Iris pigment epithelial cell (primary cell): ENCODE measurements at places on chromosomes 6 and 20.

DNA sequence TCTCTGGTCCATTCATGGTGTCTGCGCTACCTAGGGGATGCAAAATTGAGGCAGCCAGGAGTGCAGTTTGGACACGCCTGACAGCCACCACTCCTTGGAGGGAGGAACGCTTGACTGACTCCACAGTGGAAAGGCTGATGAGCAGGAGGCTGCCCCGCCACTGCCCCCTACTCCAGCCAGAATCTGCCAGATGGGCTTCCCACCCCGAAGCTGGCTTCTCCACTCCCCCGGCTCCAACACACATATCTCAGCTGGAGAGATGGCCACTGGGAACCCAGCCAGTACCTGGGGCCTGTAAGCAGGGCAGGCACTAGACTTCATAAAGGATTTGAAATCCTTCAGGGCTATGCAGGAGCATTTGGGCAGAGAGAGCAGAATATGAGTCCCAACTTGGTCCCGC, 51.4 kb upstream of the BLCAP start:
- no peak for DNase-seq

DNA sequence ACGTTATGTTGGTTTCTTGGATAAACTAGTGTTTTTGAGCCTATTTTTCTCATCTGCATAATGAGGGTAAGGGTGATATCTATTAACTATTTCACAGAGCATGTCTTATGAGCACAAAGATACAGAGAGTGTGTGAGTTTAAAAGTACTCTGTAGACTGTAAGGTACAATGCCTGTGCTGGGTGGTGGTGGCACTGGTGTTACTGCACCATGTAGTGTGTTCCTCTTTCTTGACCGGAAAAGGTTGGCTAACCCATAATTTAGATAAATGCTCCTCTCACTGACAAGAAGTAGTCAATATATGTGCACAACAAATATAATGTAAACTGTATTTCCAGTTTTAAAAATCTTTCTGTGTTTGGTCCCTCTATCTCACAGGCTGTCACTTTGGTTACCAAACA, 116.2 kb upstream of the MMS22L start:
- DNase-seq, result no peak

- no peak for DNase-seq
These were observed 17.8 kb downstream of the PTPRT start for GRCh38 chr20:43171930-43172329.

DNA sequence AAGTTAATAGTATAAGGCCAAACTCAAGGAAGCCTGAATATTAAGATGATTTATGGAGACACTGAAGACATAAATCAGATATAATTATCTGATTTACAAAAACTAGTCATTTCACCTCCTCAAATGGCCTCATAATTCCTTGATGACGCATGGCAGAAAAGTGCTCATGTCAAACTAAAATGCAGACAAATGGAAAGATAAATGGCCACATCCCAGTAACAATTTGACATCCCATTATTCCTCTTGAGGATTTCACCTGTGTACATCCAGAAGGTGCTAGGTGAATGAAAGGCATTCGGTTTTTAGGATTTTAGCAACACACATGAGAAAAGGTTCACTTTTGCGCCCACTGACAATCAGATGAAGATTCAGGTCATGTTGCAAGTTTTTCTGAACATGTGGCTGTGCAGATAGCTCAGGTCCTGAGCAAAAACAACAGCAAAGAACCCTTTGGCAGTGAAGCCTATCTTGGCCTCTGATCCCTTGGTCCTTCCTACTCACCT, 24.2 kb downstream of the SGK1 start:
- no peak for DNase-seq

DNA sequence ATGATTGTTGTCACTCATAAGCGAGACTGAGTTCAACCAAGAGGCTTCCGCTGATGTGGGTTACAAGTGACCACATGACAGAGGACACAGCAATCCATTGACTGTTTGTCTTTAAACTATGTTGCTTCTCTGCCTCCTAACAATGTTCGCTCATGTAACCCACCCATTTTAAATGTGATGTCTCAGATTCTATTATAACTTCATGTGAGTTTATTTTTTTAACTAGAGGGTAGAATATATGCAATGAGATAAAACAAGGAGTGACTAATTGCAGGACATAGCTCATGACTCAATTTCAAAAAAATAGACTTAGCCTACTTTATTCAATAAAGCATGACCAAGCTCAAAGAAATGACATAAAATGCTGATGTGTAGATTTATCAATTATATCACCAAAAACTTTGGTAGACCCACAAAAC, 119.2 kb upstream of the SASH1 start:
- peak; percentile 66 for DNase-seq

DNA sequence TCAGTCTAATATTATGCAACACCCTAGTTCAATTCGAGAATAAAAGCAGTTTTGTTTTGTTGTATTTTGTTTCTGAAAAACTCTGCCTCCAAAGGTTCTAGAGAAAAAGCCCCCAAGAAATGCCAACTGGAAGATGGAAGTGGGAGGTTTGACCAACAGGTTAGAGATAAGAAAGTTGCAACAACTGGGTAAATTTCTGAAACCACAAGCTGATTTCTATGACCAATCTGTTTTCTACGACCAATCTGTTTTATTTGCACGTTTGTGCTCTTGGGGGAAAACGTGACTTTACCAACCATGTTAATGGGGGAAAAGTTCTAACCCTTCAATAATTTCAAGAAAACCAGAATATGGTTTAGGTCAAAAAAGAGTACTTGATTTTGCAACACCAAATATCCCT, 173.2 kb downstream of the PDE7B start:
- no peak for DNase-seq

- peak; percentile 90 for DNase-seq
These were observed at the start of gene DEF6 for GRCh38 chr6:35297601-35298481. TSS of gene DEF6 (plus strand) at chr6:35297818. CDS start at chr6:35297857, 39 bp downstream.

DNA sequence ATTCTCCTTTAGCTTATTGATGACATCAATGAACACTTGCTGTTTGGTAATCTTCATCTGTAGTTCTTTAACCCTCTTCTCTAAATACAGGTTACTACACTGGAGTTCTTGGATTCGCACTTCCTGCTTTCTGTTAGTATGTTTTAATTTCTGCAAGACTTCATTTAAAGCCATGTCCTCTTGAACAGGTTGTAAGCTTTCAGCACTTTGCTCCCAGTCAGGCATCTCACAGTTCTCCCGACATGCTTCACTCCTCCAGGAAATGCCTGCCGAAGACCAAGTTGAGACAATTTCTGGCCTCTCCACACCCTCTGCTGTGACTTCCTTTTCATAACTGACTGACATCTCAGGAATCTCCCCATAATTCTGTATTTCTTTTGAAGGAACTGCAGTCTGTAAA, 15.8 kb downstream of the CAGE1 start:
- peak; percentile 12 for DNase-seq

GRCh38 chr6:18416341-18416679, 29.2 kb downstream of the RNF144B start:
- DNase-seq, result no peak

DNA sequence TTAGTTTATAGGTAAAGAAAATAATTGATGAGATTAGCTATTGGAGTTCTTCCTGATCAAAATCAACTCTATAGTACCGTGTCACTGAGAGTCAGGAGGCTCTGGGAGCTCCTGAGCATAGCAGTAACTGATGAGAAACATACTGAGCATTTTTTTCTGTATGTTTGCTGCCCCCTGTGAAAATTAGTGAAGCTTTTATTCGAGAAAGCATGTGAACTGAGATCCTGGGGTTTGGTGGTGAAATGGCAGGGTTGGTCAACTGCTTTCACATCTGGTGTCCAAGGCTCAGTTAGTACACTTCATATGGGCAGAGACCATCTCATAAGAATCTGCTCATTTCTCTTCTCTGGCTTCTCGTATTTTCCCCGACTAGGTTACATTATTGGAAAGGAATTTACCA, 4.1 kb upstream of the ABT1 start:
- no peak for DNase-seq

DNA sequence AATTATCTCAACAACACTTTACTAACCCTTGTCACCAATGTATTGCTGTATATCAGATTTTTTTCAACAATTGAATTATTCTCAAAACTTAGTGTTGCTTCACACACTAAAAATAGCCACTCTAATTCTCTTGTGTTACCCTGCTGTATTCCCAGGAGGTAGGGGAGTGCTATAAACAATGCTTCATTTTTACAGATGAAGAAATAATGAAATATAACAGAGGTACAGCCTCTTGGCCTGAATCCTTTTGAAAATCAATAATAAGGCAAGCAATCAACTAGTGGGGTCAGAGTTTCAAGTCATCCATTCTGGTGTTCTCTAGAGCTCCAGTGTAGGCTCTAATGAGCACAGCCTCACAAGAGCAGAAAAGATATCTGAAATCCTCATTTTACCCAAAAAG, 10.9 kb downstream of the HIVEP2 start:
- DNase-seq, result no peak

DNA sequence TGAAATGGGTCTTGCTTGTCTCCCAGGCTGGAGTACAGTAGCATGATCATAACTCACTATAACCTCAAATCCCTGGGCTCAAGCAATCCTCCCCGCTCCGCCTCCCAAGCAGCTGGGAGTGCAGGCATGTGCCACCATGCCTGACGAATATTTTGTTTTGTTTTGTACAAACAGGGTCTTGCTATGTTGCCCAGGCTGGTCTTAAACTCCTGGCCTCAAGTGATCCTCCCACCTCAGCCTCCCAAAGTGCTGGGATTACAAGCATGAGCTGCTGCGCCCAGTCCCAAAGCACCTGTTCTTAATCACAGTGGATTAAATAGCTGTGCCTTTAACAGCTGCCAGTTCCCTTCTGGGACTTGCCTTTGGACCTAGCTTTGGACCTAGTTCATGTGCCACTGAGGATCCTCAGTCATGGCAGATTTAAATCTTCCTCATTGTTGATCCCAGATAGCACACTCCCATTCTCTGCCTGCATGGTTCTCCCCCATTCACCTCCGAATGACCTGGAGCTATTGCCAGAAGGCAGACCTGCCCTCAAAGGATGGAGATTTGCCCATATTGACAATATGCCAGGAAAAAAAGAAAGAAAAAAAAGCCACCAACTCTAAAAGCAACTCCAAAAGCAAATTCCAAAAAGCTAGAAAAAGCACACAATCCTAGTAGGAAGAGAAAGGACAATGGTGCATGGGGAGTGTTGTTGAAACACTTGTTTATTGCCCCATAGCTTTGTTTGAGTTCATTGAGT, 10.6 kb downstream of the POFUT1 start:
- DNase-seq, result no peak

DNA sequence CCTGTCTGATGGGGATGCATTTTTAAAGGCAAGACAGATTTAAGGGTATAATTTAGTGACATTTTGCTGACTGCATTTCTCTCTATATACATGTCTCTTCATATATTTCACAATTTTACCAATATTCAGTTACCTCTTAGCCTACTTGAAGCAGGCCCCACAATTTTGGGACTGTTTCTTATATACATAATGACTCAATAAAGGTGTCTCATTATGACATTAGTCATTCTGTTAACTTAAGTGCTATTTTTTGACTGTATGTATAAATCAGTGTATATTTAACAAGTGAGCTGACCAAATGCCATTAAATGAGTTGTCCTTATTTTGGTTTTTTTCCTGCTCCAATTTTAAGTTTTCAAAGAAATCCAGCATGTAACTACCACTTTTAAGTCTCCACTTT, 313.3 kb downstream of the SOX4 start:
- no peak for DNase-seq

- DNase-seq, result no peak
These were observed 130.4 kb downstream of the PCSK2 start for GRCh38 chr20:17357238-17357637.

DNA sequence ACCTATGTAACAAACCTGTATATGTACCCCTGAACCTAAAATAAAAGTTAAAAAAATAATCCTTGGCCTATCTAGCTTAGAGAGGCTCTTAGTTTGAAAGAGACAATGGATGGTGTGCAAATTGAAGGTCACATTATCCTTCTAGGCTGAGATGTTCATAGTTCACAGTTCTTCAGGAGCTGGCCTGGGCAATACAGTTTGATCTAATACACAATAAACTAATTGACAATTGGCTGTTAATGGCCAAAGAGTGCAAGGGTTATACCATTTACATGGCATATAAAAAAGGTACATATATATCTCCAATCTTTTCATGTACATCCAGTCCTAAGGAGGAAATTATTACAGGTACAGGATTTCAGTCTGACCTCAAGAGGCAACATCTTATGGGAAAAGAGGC, 117.4 kb upstream of the NEDD9 start:
- DNase-seq, result no peak

GRCh38 chr20:56463428-56463827, 5.0 kb upstream of the RTF2 start:
- DNase-seq, result no peak

DNA sequence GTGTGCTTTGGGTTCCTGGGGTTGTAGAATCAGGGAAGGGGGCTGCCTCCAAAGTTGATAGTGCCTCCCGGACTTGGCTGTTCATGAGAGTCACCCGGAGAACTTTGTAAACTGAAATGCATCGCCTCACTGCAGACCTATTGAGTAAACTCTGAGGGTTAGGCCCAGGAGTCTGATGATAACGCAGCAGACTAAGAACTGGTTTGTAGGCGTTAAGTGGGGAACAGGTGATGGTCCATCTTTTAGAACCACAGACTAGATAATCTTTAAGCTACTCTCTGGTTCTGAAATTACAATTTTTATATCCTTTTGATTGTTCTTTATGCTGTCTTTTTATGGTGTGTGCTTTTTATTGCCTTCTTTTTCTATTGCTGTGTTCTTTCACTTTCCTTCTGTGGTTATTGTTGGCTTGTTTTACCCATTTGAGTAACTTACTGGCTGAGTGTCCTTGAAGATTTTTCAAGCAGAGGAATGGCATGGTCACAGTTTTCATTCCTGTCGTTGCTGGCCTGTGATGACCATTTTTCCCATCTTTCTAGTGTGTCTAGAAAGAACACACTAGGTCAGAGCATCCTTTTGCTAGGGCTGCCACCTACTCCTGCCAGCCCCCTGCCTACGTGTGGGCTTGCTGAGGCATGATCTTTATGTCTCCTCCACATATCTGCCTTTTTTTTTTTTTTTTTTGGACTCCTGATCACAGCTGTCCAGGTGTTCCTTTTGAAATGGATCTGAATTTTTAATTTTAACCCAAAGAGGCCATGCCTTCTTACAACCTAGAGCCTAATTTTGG, 30.9 kb downstream of the LRRC1 start:
- no peak for DNase-seq

DNA sequence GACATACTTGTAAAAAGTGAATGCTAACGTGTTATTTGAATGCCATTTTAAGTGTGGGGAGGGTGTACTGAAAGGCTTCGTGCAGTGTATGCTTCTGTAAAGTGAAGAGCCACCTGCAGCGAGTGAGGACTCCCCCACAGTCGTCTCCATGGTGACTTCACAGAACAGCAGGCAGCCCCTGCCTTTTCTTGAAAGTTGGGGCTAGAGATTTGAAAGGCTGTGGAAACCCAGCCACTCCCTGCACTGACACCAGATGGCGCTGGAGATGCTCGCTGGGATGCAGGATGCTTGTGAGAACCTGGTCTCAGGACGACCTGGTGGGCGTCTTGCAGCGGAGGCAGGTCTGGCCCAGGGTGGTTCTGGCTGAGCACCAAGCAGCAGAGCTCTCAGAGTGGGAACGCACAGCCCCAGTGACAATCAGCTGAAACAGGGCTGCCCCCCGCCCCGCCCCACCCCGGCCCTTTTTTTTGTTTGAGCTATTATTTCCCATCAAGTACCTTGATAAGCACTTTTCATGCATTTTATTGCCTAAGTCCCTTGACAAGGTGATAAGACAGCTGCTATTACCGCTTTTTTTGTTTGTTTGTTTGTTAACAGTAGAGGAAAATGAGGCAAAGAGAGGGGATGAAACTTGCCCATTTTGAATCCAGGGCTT, 150.3 kb downstream of the SYCP2 start:
- DNase-seq, result peak; percentile 21
